ENCODE measurements at places on chromosomes 4 and X.

DNA sequence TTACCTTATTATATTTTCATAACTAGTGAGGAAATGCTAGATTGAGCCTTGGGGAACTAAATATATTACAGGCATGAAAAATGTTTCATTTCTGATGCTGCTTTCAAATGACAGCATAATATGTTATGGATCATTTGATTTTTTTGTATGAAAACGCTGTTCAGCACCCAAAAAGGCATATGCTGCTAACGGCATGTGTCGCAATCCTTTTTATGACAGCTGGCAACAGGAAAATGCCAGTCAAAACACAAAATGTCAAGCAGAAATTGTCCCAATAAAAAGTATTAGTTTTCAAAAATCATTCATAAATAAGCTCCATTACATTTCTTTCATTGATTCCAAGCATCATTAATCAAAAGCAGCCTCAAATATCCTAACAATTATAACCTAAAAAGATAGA, 1244.5 kb downstream of the PCDH7 start:
- no peak for DNase-seq

DNA sequence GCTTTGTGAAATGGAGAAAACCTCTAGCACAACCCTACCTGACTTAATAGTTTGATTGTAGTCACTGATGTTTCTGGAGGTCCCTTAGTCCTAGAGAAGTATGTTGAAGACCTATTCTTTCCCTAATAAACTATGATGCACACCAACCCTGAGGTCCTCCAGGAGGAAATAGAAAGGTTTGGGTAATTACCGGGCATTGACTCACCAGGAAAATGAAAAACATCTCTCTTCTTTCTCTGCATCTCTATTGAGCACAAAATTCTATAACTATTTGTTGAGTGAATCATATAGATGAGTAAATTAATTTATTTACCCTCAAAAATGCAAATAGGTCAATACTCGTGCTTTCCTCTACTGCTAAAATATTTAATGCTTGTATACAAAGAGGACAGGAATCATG, 582.4 kb upstream of the FAM241A start:
- DNase-seq = no peak

GRCh38 chr4:76702440-76703122, 195.4 kb downstream of the SOWAHB start:
- no peak for DNase-seq

DNA sequence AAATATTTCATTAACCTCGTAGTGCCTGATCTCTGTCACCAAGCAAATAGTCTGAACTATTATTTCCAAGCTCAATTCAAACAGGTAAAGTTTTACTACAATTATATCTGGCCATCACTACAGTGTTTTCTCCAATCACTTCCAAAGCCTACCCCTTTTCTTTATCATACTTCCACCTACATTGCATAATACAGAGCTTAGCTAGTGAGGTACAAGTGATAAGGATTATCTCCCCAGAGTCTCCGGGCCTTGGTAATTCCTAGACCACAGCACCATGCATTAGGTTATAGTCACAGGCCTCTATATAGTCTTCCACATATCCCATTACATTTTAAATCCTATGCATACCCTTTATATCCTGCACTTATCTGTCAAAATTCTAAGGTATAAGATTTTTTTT, 154.2 kb downstream of the SNCA start:
- DNase-seq = no peak

GRCh38 chr4:6050551-6050950, 32.3 kb upstream of the C4orf50 start:
- DNase-seq = no peak

- no peak for DNase-seq
These were observed 46.8 kb downstream of the GSTCD start for GRCh38 chr4:105755375-105755774.

DNA sequence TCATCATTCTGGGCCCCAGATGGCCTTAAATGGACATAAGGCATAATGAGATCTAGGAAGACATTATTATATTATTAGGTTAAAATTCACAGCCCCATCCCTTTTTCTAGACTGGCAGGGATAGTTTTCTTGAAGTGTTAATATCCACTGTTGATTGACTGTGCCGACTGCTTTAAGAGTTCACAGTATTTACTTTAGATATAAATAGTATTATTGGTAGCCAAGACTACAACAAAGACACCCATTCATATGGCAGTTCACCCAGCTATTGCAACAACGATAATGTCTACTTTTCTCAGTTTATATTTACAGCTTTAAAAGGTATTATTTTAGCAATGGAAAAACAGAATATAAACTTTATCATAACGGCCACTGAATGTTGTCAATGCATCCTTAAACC, 922.2 kb upstream of the POU3F4 start:
- DNase-seq = no peak

GRCh38 chrX:115030625-115031024, 13.2 kb upstream of the IL13RA2 start:
- no peak for DNase-seq

- DNase-seq = no peak
These were observed 10.1 kb downstream of the REELD1 start for GRCh38 chr4:146224326-146224966.

GRCh38 chrX:45755703-45756102, 555.0 kb upstream of the DIPK2B start:
- DNase-seq = no peak

GRCh38 chr4:6916069-6916586, 6.5 kb downstream of the TBC1D14 start:
- DNase-seq = no peak

- no peak for DNase-seq
These were observed 53.8 kb upstream of the LSM6 start for GRCh38 chr4:146121757-146122156.

- DNase-seq = no peak
These were observed 13.8 kb upstream of the GPC3 start for GRCh38 chrX:133999031-133999705.

DNA sequence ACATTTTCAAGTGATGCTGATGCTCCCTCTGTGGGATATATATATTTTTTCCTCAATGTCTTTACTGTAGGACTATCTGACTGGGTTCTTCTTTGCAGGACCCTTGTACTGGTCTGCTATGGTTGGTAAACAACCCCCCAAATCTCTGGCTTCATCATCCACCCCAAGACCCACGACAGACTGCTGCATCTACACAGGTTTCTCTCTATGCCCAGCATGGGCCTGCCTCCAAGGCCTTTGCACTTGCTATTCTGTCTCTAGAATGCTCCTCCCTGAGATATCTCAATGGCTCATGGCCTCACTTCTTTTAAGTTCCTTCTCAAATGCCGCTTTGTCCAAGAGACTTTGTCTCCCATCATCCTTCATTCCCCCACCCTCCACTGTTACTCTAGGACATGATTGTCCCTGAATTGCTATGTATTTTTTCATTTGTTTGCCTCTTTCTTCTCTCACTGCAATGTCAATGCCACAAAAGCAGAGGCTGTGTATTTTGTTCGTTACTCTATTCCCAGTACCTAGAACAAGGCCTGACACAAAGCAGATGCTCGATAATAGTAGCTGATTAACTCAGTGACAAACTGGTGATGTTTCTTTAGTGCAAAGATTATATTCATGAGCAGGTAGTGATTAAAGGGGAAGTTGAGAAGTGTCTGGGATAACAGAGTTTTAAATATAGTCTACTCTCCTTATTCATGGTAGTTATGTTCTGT, 6.6 kb downstream of the EVC start:
- no peak for DNase-seq

DNA sequence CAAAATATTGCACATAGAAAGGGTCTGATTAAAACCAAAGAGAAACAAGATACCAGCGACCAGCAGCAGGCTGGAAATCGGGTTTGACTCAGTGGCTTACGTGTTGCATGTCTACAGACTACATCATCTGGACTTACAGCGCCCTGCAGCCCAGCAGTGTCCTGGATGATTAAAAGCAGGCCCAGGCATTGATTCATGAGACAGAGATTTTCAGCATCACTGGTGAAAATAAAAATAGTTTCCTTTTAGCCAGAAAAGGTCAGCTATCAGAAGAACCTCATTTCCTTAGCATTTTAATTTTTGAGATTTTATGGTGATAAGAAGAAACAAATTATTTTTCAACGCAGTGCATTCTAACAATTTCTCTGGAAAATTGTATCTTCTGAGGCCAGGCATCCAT, 190.6 kb downstream of the PTTG2 start:
- DNase-seq = no peak

DNA sequence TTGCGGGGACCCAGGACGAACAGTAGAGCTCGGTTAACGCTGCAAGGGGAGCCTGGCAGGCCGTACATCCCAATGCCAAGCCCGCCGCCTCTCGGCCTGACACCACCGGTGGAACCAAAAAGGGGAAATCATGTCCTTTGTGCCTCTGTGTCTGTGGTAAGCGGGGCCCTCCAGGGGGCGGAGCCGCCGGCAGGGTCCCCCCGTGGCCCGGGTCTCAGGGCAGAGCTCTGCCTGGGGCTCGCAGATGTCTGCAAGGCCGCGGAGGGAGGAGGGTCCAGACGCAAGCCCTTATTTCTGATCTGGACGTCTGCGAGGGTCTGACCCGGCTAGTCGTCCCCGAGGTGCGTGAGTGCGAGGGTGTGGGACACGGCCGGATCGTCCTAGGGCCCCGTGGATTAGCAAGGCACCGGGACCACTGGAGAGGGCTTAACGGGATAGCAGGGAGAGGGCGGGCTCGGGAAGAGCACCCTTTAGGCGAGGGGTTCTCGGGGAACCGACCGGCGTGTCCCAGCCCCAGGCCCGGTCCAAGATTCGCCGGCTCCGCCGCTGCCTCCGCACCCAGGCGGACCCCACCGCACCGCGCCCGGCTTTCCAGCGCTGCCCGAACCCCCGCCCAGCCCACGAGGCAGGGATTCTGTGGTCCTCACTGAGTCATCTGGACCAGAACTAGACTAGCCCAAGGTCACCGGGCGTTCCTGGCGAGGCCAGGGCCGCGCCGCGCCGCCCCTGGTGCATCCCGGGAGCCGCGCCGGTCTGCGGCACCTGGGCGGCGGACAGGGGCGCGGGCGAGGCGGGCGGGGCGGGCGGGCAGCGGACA, 863 bp upstream of the FAM193A start:
- peak; percentile 89 for DNase-seq

GRCh38 chrX:69387567-69388487, 116.3 kb upstream of the NALF2 start:
- no peak for DNase-seq

GRCh38 chr4:65667506-65668041, 2.7 kb downstream of the EPHA5 start:
- DNase-seq = no peak

- no peak for DNase-seq
These were observed 139.9 kb downstream of the FRMPD4 start for GRCh38 chrX:12278151-12278550.

DNA sequence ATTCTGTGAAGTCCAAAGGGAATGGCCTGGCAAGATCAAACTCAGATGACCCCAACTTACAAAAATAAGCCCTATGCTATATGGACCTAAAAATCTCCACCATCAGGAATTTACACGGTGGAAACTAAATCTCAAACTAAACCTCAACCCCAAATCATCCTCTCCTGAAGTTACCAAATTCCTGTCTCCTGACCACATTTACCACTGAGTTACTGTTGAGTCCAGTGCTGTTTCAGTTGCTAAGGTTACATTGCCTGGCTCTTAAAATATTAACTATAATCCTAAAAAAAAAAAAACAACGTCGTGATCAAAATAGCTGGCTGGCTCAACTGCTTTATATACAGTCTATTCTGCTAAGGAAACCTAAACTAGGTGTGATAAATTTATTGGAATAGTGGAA, 315.2 kb upstream of the SLIT2 start:
- no peak for DNase-seq

- no peak for DNase-seq
These were observed 372.2 kb downstream of the INPP4B start for GRCh38 chr4:142473960-142474338.

- no peak for DNase-seq
These were observed 364.0 kb upstream of the EPHA5 start for GRCh38 chr4:66034262-66034661.

DNA sequence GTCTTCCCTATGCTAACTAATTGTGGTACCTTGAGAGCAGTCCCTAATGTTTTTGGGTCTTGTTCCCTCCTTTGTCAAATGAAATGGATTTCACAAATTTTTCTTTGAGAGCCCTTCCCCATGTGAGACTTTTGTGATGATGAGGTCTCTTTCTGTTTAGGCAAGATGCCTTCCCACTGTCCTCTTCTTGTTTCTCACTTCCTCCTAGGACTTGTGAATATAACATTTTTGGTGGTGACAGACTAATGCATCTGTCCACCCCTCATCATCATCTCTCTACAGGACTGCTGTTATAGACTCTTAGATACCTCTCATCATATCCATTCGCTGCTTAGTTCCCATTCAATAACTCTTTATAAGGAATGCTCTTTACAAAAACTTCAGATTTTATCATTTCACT, 8.7 kb upstream of the ANK2 start:
- no peak for DNase-seq

- no peak for DNase-seq
These were observed 302.2 kb downstream of the ARAP2 start for GRCh38 chr4:35942092-35942491.

GRCh38 chr4:122313006-122313646, 65.7 kb upstream of the ADAD1 start:
- no peak for DNase-seq

- DNase-seq = no peak
These were observed 1.2 kb upstream of the AMOT start for GRCh38 chrX:112841820-112842157.

DNA sequence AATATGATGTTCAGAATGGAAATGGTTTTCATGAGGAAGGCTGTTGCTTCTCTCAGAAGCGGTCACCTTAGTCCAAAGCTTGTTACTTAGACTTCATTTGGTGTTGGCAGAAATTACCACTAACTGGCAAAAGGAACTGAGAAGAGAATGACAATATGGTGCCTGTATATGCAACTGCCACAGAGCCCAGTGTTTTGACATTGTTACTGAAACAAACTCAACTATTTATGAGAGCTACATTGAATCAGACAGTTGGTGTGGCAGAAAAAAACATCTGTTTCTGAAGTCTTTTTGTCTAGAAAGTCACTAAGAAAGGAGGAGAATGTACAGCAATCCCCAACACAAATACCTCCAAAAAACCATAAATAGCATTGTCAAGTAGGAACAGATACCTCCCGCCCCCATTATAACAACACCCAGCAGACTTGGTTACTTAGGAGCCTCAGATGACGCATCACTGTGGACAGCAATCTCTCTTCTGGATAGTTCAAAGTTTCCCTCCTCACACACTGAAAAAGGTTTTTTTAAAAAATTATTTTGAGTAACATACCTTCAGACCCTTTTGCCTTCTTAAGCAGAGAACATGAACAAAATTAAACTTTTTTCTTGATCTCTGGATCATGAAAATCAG, 92.2 kb downstream of the MAML3 start:
- no peak for DNase-seq

DNA sequence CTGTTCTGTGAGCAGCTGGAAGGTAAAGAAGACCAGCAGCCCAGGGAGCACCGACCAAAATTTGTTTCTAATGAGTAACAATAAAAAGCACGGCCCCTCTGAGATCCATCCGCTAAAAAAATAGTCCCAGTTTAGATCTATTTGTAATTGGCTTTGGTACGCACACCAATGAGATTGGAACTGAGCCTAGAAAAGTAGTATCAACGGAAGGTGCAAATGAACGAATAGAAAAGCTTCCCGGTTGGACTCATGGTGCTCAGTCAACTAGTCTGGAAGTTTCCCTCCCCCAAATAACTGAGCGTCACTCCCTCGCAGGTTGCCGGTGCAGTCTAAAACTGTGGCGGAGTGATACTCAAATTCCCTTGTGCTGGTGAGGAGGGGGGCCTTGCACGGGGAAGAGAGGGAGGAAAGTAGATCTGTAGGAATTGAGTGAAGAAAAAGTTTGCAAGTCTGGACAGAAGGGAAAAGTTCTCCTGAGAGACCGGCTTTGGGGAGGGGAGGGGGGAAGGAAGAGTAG, at the start of gene COL4A5:
Gene COL4A5, plus strand, starts transcription at position 413 of the 517 bp plus-strand sequence. CDS start 288 bp downstream, outside the sequence.
- DNase-seq = no peak

- no peak for DNase-seq
These were observed 90.1 kb downstream of the RELL1 start for GRCh38 chr4:37595875-37596680.

Measured in coronary artery (tissue), 2 donors.